ENCODE measurements at places on chromosomes 2 and 18.

DNA sequence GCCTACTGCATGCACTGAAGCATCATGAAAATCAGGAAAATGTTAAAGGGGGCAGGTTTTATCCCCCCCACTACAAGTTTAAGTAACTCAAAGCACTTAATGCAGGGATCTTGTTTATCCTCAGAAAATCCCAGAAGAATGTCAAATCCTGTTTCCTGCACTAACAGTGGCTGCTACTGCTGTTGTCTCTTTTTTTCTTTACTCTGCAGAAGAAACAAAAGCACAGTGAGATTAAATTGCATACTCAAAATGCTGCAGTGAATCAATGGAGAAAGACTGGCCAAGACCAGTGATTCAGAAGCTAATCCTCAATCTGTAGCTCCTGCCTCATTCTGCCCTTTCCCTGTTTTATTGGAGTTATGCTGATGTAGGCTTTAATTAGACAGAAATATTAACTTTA, 332.3 kb upstream of the FIGN start:
- DNase-seq = no peak

DNA sequence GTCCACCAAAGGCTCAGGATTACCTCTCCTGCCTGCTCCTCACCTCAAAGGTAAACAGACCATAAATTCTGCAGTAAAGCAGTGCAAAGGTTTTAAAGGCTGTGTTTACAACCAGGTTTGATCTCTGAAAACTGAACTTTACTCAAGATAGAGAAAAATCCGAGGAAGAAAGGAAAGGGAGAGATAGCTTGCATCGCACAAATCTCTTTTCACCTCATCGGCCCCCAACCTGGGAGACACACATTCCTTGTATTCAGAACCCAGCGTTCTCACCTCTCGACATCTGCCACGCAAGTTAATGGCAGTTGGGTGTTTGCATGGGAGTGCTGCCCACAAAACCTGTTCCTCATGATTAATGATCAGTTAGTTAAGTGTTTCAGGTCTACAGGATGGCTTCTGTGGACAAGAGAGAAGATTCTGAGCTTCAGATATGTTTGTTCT, 72.6 kb downstream of the GATA6 start:
- no peak for DNase-seq

DNA sequence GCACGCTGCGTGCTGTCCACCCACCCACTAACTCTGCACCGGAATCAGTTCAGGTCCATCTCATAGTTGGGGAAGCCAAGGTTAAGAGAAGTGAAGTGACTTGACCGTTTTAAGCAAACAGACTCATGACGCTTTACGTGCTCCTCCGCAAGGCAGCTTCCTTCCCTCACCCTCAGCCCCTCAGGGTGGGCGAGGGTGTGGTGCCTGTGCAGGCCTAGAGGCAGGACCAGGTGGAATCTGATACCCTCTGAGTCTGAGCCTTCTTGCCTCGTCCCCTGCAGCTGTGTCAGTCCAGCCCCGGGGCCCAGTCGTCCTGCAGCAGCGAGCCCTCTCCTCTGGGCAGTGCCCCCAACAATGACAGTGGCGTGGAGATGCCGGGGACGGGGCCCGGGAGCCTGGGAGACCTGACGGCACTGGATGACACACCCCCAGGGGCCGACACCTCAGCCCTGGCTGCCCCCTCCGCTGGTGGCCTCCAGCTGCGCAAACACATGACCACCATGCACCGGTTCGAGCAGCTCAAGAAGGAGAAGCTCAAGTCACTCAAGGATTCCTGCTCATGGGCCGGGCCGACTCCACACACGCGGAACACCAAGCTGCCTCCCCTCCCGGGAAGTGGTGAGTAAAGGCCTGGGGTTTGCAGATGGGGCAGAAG, 250.5 kb downstream of the GLI2 start:
- no peak for DNase-seq

- no peak for DNase-seq
Measured at GRCh38 chr2:45889053-45889452, 237.6 kb downstream of the PRKCE start.

GRCh38 chr2:113091231-113091896, 23.6 kb downstream of the IL1F10 start:
- no peak for DNase-seq

GRCh38 chr18:6601241-6601640, 128.3 kb upstream of the ARHGAP28 start:
- DNase-seq = no peak

GRCh38 chr18:10270151-10270571, 184.3 kb upstream of the APCDD1 start:
- DNase-seq = no peak

GRCh38 chr2:128838244-128838643, 519.6 kb upstream of the HS6ST1 start:
- DNase-seq = no peak

- DNase-seq = peak; percentile 40
Measured at GRCh38 chr2:26245231-26245732, 543 bp downstream of the HADHB start.

GRCh38 chr2:74429487-74430451, 8.2 kb downstream of the WDR54 start:
- no peak for DNase-seq

DNA sequence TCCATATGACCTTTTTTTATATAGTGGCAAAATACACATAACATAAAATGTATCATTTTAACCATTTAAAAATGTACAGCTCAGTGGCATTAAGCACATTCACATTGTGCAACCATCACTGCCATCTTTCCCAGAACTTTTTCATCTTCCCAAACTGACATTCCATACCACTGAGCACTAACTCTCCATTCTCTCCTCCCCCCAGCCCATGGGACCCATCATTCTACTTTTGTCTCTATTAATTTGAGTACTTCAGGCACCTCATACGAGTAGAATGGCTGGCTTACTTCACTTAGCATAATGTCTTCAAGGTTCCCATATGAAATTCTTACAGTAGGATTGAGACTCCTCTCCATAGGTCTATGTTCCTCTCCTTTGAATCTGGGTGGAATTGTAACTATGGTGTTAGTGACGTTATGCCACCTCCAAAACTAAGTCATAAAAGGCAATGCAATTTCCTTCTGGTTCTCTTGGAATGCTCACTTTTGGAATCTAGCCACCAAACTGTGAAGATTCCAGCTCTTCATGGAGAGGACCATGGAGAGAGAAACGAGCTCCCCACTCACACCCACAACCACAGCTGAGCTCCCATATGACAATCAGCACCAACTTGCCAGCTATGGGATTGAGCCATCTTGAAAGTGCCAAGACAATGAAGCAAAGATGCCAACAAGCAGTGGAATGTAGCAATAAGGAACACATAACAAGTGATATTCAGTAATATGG, 9.8 kb upstream of the DNAJC27 start:
- no peak for DNase-seq

GRCh38 chr2:149056541-149057255, 18.2 kb downstream of the LYPD6B start:
- no peak for DNase-seq

GRCh38 chr18:56934131-56934530, 212.8 kb upstream of the BOD1L2 start:
- no peak for DNase-seq

GRCh38 chr2:225002656-225003045, 39.6 kb downstream of the DOCK10 start:
- DNase-seq = no peak

DNA sequence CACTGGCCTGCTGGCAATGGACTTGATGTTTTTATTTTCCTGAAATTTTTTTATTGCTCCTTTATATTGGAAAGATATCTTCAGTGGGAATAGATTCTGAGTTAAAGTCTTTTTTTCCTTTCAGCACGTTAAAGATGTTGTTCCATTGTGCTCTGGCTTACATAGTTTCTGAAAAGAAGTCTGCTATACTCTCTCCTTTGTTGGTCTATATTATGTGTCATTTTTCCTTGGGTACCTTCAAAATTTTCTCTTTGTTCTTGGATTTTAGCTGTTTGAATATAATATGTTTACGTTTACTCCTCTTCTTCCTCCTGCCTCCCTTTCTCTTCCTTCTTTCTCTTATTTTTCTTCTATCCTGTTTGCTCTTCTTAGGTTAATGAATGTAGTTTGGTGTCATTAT, 105.5 kb downstream of the CAPN13 start:
- DNase-seq = no peak

- no peak for DNase-seq
Measured at GRCh38 chr2:24642351-24642750, 150.8 kb downstream of the PTRHD1 start.

DNA sequence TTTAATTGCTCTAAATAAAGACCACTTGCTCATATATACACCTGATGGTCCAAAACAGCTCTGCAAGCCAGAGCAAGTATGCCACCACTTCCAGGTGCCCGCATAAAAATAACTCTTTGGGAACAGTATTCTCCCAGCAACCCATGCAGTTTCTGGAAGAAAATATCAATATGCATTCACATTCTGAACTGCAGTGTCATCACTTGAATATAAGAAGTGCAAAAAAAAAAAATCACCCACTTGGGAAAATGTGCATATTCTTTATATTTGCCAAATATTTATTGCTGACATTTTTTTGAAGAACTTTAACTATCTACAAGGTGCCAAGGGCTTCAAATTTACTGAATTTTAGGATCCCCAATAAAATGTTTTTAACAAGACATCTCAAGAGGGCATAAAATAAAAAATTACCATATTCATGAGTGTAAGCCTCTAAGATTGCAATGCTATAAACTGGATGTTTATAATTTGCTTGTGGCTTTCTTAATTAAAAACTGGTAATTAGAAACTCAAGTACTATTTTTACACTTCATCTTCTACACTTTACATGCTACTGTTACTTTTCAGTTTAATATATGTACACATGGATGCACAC, 360.6 kb upstream of the HNRNPA3 start:
- no peak for DNase-seq

DNA sequence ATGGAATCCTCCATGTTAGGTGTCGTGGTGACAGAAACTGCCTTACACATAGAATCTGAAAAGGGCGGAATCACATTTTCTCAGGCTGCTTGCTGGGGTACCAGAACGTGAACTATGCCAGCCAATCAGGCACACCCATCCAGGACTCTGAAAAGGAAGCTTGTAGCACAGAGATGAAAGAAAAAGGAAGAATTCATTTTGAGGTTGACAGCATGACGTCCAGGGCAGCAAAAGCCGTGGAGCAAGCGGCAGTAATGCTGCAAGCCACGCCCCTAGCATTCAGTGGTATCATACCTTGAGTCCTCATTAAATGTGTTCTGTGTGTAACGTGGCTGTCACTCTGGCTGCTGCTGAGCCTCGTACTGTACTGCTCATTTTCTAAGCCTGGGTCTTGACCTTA, 304.0 kb downstream of the DYSF start:
- no peak for DNase-seq

GRCh38 chr2:206518997-206519396, 75.7 kb downstream of the ADAM23 start:
- DNase-seq = no peak

GRCh38 chr2:203396667-203397066, 68.5 kb downstream of the ABI2 start:
- no peak for DNase-seq

- no peak for DNase-seq
Measured at GRCh38 chr2:226398580-226398979, 401.0 kb downstream of the IRS1 start.

DNA sequence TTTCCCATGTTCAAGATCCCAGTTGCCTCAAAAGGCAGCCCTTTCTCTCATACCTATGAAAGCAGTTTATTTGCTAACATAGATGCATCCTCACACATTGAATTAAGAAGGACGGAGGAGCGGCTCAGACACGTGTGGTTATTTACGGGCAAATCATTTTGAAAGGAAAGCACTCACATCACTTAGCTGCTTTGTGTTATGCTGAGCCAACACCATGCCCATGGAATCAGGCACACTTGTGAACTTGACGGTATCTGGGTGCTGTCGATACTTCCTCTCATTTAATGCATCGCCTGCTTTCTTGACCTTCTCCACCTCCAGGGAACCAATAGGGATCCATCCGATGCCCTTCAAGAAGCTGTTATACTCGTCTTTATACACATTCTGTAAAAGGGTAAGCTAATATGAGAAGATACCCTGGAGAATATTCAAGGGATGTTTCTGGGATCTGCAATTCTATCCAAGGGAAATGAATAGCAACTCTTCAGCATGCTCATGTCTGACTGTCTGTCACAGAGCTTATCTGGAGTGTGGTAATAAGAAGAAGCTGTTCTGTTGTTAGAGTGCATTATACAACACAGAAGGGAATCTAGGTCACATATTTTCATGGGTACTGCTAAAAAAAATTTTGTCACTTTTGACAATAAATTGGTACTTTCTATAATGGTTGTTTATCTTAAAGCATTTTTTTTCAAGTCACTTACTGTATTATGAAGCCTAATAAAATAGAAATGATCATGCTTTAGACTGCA, 63.3 kb downstream of the NEB start:
- DNase-seq = no peak

Data from activated CD4-positive, alpha-beta T cell treated with anti-CD3 and anti-CD28 coated beads for 1 hour (primary cell).